Right renal pelvis (tissue), 4 donors: ENCODE measurements at places on chromosomes 16 and 17. TPM values are rescaled to one million over a fixed set of nuclear protein-coding genes. Genes with fewer than 3 reads are reported as not detected.

DNA sequence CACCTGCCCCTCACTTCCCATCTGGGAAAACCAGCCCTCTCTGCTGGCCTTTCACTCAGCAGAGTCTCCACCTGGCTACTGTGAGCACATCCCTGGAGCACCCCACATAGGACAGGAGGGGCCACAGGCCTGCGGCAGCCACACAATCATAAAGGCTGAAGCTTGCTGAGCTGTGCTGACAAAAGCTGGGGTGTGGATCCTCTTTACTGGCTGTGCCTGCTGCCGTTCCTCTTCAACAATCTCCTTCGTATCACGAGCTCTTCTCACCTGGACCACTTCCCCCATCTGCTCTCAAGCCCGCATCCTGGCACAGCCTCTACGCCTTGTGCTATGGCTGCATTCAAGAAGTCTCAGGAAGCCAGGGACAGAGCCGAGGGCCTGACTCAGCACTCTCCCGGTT lies 86.1 kb downstream of the ZNF778 start:
- no peak for DNase-seq

ZNF385C gene
- 6.6 TPM for polyA plus RNA-seq

TAC4 gene
- 0.17 TPM for polyA plus RNA-seq

- no peak for DNase-seq
These were observed 25.1 kb downstream of the SLC6A4 start for GRCh38 chr17:30210366-30210765.

GRCh38 chr17:47729476-47729875 lies 3.6 kb upstream of the TBX21 start:
- DNase-seq, result no peak
